ENCODE measurements at places on chromosomes 1 and 21.

GRCh38 chr1:30988045-30988444 is 77.5 kb downstream of the PUM1 start:
- no peak for DNase-seq

DNA sequence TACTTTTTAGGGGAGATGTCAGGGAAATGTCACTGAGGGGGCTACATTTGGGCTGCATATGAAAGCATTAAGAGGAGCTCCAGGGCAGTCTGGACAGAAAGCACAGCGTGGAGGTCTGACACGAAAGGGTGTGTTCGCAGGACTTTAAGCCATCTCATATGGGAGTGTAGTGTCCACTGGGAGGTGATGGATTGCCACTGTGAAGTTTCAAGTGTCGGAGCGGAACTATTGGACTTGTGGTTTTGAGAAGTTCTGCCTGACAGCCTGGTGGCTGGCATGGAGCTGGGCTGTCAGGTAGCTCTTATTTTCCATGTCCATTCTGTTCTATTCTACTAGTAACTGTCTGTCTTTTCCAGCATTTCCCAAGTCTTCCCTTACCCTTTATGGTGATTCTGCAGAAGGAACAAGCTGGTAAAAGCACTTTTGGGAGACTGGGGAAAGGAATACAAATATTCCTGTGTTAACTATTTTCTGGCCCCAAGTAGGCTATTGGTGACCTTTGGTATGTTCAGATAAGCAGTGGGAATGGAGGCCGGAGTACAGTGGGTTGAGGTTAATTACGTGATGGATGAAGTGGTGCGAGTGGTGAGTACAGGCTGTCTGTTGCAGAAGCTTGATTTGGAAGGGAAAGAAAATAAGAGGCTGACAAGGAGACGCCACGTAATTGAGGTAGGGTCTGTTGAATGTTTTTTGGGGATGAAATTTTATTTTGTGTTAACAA is 19.3 kb downstream of the B3GALT5 start:
- DNase-seq = no peak

- no peak for DNase-seq
Measured at GRCh38 chr1:52733368-52733767, 7.1 kb downstream of the ZYG11B start.

GRCh38 chr1:32612189-32612881 is 38.0 kb downstream of the ZBTB8OS start:
- DNase-seq = peak; percentile 43

DNA sequence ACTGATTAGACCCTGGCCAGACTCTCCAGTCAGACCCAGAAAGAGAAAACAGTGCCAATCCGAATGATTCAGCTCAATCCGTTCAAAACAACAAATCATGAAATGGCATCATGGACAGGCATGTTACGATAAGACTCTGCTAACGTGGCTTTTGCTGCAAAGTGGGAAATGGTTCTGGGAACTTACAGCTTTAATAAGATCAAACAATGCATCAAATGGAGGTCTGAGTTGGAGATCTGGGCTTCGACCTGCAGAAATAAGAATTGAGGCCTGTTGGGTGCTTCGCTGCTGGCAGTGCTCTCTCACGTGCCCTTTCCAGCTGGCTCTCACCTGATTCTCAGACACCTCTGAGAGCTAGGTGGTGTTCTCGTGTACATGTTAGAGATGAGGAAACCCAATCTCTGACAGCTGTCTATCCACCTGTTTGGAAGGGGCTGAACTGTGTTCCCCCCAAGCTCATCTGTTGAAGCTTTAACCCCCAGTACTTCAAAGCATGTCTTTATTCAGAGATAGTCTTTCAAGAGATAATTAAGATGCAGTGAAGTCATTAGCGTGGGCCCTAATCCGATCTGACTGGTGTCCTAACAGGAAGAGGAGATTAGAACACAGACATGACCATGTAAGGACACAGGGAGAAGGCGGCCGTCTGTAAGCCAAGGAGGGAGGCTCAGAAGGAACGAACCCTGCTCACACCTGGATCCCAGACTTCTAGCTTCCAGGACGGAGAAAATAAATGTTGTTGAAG is 45.5 kb upstream of the ETS2 start:
- DNase-seq = no peak

Data from CD4-positive, alpha-beta T cell treated with Interleukin-21 for 1 hour (primary cell).